ENCODE measurements at places on chromosomes 7 and 10. TPM values are rescaled to one million over a fixed set of nuclear protein-coding genes. Genes with fewer than 3 reads are reported as not detected.

TMEM176A gene
- total RNA-seq, result not detected

RET gene
- not detected for total RNA-seq

TDRD1 gene
- not detected for total RNA-seq

DNA sequence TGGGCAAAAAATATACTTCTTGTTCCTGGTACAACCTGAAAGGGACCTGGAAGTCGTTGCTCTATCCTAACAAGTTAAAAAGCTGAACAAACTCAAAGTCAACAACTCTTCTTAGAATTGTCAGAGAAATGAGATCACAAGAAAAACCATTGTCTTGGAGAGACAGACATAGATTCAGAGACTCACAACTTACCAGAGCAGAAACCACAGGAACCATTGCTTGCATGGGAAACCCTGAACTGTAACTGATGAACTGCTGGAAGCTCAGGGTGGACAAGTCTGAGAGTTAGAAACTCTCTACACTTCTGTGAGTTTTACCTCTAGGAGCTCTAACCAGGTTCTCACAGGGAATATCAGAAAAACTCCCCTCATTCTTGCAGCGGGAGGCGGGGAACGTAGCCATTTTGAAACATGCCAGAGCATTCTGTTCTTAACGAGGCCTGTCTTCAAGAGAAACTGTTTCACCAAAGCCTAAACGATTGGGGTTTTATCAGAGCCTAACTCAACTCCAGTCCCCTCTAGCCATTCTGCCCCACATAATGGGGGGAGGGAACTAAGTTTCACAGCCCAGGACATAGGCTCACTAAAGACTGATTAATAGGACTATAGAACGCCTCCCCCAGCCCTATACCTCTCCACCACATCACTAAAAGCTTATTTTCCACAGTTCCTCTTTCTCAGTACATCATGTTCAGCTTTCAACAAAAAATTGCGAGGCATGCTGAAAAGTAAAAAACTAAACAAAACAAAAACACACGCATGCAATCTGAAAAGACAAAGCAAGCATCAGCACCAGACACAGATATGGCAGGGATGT lies 12.0 kb upstream of the GSDME start:
- H3K27me3 ChIP-seq, result no peaks in the 10 kb centered on the region
- H3K4me3 ChIP-seq, result no peak overlapping the region
- H3K27ac ChIP-seq, result no peak overlapping the region
- no peaks in the 10 kb centered on the region for H3K4me1 ChIP-seq
- peaks cover 18% of the 10 kb centered on the region for H3K36me3 ChIP-seq
- DNase-seq, result no peak

- H3K4me3 ChIP-seq, result no peak overlapping the region
- DNase-seq, result no peak
- no peaks in the 10 kb centered on the region for H3K4me1 ChIP-seq
- H3K36me3 ChIP-seq, result no peaks in the 10 kb centered on the region
- no peaks in the 10 kb centered on the region for H3K27me3 ChIP-seq
- H3K27ac ChIP-seq, result no peak overlapping the region
Observed at GRCh38 chr10:74437822-74438221, 286.8 kb downstream of the ADK start.

DNA sequence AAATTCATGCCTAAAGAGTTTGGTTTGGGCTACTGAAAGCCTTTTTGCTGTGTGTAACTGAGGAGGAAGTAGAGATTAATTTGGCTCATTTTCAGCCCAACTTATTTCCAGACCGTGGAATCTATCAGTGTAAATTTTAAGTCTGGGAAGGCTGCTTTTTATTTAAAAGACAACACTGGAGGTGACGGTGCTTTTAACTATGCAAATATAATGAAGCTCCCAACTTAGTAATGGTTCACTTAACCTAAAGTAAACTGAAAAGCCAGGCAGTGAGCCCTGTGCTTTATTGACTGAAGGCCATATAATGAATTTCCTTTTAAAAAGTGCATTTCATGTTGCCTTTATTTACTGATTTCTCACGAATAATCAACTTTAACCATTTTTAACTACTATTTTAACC lies 127.2 kb downstream of the NPY start:
- peaks cover 4% of the 10 kb centered on the region for H3K4me1 ChIP-seq
- H3K36me3 ChIP-seq, result no peaks in the 10 kb centered on the region
- no peak for DNase-seq

CPED1 gene
- 1.2 TPM for total RNA-seq

SDK1 gene
- total RNA-seq, result not detected

GRCh38 chr7:95324431-95324830 lies at the start of gene PON1:
TSS of gene PON1 (minus strand) at chr7:95324532. CDS start at chr7:95324475, 57 bp downstream.
- no peak within 1 kb of the TSS for H3K27ac ChIP-seq
- no peaks in the 10 kb centered on the region for H3K36me3 ChIP-seq
- no peaks in the 10 kb centered on the region for H3K4me1 ChIP-seq
- no peak within 1 kb of the TSS for H3K4me3 ChIP-seq

- no peaks in the 10 kb centered on the region for H3K36me3 ChIP-seq
- H3K27me3 ChIP-seq, result no peaks in the 10 kb centered on the region
Observed at GRCh38 chr10:30176182-30176581, 116.8 kb upstream of the JCAD start.

- no peaks in the 10 kb centered on the region for H3K27me3 ChIP-seq
- no peak overlapping the region for H3K27ac ChIP-seq
Observed at GRCh38 chr10:84563355-84563754, 235.0 kb downstream of the CCSER2 start.

GRCh38 chr10:16779384-16779915 lies 37.8 kb downstream of the RSU1 start:
- no peak overlapping the region for H3K4me3 ChIP-seq
- no peak for DNase-seq
- H3K27me3 ChIP-seq, result no peaks in the 10 kb centered on the region
- H3K27ac ChIP-seq, result no peak overlapping the region
- H3K36me3 ChIP-seq, result no peaks in the 10 kb centered on the region

- H3K27ac ChIP-seq, result no peak overlapping the region
- no peaks in the 10 kb centered on the region for H3K4me1 ChIP-seq
- H3K36me3 ChIP-seq, result no peaks in the 10 kb centered on the region
Observed at GRCh38 chr7:136016649-136017395, 39.7 kb upstream of the MTPN start.

DNA sequence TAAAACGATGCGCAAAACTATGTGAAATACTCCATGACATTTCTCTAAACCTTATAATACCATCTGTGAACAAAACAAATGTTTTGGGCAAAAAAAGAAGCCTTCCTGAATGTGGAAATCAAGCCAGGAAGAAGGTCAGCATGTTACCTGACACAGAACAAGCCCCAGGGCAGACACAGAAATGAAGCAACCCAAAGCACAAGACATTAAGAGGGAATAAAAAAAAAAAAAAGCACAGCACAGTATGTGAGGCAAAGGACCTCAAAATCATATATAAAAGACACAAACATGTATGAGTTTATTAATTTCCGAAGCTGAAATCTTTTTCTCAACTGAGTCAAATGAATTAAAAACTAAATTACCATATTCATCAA lies 161.8 kb downstream of the SKIDA1 start:
- H3K4me3 ChIP-seq, result no peak overlapping the region
- no peaks in the 10 kb centered on the region for H3K4me1 ChIP-seq
- no peaks in the 10 kb centered on the region for H3K36me3 ChIP-seq
- H3K27me3 ChIP-seq, result no peaks in the 10 kb centered on the region

GRCh38 chr10:131848296-131848695 lies 52.5 kb upstream of the PPP2R2D start:
- no peaks in the 10 kb centered on the region for H3K4me1 ChIP-seq
- no peak for DNase-seq
- no peak overlapping the region for H3K4me3 ChIP-seq
- H3K36me3 ChIP-seq, result no peaks in the 10 kb centered on the region

GRCh38 chr10:131753336-131753735 lies 147.5 kb upstream of the PPP2R2D start:
- no peaks in the 10 kb centered on the region for H3K27me3 ChIP-seq
- no peak for DNase-seq
- H3K4me1 ChIP-seq, result no peaks in the 10 kb centered on the region
- H3K4me3 ChIP-seq, result no peak overlapping the region
- no peaks in the 10 kb centered on the region for H3K36me3 ChIP-seq

- H3K4me1 ChIP-seq, result no peaks in the 10 kb centered on the region
- DNase-seq, result no peak
- H3K36me3 ChIP-seq, result no peaks in the 10 kb centered on the region
- no peak overlapping the region for H3K27ac ChIP-seq
- H3K27me3 ChIP-seq, result no peaks in the 10 kb centered on the region
Observed at GRCh38 chr10:92121686-92122492, 169.0 kb downstream of the CPEB3 start.

IL15RA gene
- total RNA-seq, result not detected

GRCh38 chr10:63206576-63206975 lies 73.4 kb downstream of the NRBF2 start:
- H3K27me3 ChIP-seq, result no peaks in the 10 kb centered on the region
- H3K27ac ChIP-seq, result peak overlapping the region; percentile 62
- peak; percentile 44 for DNase-seq

GRCh38 chr7:112084520-112084971 lies 121.7 kb downstream of the DOCK4 start:
- H3K27ac ChIP-seq, result no peak overlapping the region
- no peak overlapping the region for H3K4me3 ChIP-seq
- no peaks in the 10 kb centered on the region for H3K36me3 ChIP-seq
- peaks cover 19% of the 10 kb centered on the region for H3K4me1 ChIP-seq

NUP42 gene
- total RNA-seq, result 68.6 TPM

DNA sequence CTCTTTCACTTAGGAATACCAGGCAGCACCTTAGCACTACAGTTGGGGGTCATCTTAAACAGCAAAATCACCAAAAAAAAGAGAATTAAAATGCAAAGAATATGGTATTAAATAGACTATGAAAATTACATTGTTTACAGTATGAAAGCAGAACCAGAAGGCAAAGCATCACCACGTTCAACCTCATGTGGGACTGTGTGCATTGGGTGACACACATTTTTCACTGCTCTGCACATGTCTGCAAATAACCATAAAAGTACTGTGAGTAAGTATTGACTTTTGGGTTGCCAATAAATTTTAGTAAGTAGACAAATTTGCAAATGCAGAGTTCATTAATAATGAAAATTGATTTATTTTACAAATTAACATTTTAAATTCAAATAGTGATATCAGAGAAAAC lies 232.1 kb upstream of the ZWINT start:
- no peaks in the 10 kb centered on the region for H3K27me3 ChIP-seq
- no peaks in the 10 kb centered on the region for H3K4me1 ChIP-seq
- H3K36me3 ChIP-seq, result no peaks in the 10 kb centered on the region
- H3K27ac ChIP-seq, result no peak overlapping the region
- no peak for DNase-seq

DNA sequence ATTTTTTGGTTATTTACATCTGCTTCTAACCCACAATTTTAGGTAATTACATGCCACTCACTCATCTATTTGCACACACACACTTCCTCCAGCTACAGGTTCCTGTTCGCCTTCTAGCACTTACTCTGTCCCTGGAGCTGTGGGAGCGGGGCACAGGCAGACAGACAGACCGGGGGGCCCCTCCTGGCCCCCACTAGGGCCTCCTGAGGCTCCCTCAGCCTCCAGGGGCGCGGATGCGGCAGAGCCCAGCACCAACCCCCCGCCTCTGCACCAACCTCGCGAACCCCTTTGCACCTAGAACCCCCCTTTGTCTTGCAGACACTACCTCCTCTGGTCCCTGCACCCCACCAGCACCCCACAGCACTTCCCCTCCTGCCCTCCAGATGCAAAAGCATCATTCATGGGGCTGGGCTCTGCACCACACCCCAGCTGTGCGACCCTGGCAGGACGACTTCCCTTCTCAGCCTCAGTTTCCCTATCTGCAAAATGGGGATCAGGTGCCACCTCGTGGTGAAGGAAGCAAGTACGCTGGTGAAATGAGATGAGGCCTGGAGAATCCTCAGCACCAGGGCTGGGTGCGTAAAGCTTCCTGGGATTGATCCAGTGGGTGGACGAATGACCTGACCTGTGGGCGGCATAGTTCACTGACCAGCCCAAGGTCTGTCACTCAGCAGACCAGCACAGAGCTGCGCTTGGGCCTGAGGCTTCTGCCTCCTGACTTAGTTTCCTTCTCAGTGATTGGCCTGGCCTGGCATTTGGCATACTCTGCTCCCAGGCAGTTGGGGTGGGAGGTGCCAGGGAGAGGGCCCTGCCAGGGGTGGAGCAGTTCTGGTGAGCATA lies 37.9 kb downstream of the ELFN1 start:
- DNase-seq, result no peak
- no peak overlapping the region for H3K4me3 ChIP-seq
- no peak overlapping the region for H3K27ac ChIP-seq
- H3K36me3 ChIP-seq, result no peaks in the 10 kb centered on the region
- no peaks in the 10 kb centered on the region for H3K27me3 ChIP-seq
- no peaks in the 10 kb centered on the region for H3K4me1 ChIP-seq

SLC29A3 gene
- total RNA-seq, result 3.4 TPM

TEX47 gene
- not detected for total RNA-seq

SPDYE8 gene
- total RNA-seq, result not detected

DNA sequence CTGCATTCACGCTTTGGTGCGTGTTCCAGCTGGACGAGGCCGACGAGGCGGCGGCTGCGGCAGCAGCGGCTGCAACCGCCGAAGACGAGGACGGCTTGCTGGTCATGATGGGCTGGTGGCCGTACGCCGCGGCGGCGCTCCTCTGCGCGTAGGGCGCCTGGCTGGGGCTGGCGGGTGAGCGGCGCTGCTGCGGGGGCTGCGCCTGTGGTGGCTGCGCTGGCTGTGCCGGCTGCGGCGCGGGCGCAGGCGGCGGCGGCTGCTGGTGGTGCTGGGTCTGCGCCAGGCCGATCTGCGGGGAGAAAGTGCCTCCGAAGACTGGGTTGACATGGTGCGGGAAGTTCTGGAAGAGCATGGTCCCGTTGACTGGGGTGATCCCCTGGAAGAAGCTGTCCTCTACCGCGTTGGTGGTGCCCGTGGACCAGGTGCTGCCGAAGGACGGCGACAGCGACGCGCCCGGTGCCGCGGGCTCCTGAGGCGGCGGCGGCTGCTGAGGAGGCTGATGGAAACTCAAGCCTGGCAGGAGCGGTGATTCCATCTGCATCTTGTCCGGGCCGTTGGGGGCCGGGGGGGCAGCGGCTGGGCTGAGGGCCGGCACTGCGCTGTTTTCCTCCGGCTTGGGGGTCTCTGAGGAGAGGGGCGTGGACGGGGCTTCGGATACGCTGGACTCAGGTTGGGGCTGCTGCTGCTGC lies 51.1 kb downstream of the CPEB3 start:
- DNase-seq, result peak; percentile 77
- H3K4me1 ChIP-seq, result peaks cover 60% of the 10 kb centered on the region
- H3K4me3 ChIP-seq, result peak overlapping the region; percentile 93
- H3K36me3 ChIP-seq, result no peaks in the 10 kb centered on the region
- H3K27ac ChIP-seq, result peak overlapping the region; percentile 98
- no peaks in the 10 kb centered on the region for H3K27me3 ChIP-seq

- no peaks in the 10 kb centered on the region for H3K27me3 ChIP-seq
- no peaks in the 10 kb centered on the region for H3K4me1 ChIP-seq
- DNase-seq, result no peak
- no peaks in the 10 kb centered on the region for H3K36me3 ChIP-seq
- no peak overlapping the region for H3K4me3 ChIP-seq
Observed at GRCh38 chr10:44193567-44194220, 191.2 kb downstream of the CXCL12 start.

DNA sequence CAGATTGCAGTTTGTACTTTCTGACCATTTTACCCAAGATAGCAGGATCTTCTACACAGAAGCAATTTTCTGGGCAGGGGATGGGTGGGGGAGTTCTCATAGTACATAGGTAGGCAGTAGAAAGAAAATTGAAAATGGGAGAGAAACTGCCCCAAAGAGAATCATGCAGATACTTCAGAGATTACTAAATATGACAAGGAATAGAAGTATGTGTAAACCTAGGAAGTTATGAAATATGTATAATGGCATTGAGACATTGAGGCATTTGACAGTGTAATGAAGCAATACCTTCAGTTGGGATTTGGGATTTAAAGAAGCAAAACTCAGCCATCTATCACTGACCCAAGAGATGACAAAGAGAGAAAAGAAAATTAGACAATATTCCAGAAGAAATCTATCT lies 233.0 kb downstream of the PTN start:
- no peak for DNase-seq
- no peaks in the 10 kb centered on the region for H3K36me3 ChIP-seq
- no peaks in the 10 kb centered on the region for H3K4me1 ChIP-seq
- no peaks in the 10 kb centered on the region for H3K27me3 ChIP-seq
- no peak overlapping the region for H3K27ac ChIP-seq
- H3K4me3 ChIP-seq, result no peak overlapping the region

ST7 gene
- total RNA-seq, result 2.8 TPM

All from Karpas-422 (cell line).